ENCODE measurements at places on chromosomes 13 and 19. TPM values are rescaled to one million over a fixed set of nuclear protein-coding genes. Genes with fewer than 3 reads are reported as not detected.

DNA sequence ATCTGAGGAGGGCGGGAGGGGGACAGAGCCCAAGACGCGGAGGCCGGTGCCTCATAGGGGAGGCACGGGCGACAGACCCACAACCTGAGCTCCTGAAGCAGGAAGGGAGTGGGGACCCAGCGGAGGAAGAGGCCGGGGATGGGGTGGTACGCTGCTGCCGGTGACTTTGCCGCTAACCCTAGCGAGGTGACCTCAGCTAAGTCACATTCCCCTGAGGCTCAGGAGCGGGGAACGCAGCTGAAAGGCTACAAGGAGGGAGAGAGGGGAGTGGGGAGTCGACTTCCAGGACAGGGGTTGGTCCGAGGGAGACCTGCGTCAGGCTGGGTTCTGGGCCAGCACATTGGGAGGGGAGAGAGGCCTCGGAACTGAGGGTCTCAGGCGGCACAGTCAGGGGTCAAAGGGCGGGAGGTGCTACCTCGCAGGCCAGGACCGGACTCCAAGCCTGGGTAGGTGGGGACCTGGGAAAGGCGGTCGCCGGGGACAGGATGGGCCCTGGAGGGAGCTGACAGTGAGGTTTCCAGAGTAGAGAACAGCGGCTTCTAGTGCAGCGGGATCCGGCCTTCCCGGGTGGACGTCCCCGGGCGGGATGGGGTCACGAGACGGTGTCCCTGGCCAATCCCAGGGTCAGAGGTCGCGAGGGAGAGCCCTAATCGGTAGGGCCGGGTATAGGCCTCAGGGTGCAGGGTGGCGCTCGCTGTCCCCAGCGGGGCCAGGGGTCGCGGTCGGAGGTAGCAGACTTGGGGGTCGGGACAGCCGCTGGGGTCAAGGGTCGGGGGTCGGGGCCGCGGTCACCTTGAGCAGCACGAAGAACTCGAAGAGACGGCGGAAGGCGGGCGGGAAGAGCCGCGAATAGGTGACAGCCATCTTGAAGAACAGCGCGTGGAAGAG, 699 bp downstream of the TMEM259 start:
- H3K4me1 ChIP-seq, result peaks cover 45% of the 10 kb centered on the region
- no peak for DNase-seq
- H3K36me3 ChIP-seq, result peaks cover 3% of the 10 kb centered on the region
- peak overlapping the region; percentile 83 for H3K27ac ChIP-seq
- no peaks in the 10 kb centered on the region for H3K27me3 ChIP-seq
- H3K4me3 ChIP-seq, result peak overlapping the region; percentile 95

- no peaks in the 10 kb centered on the region for H3K27me3 ChIP-seq
- peaks cover 11% of the 10 kb centered on the region for H3K4me1 ChIP-seq
- H3K36me3 ChIP-seq, result peaks cover 10% of the 10 kb centered on the region
- no peak overlapping the region for H3K4me3 ChIP-seq
These were observed 7.6 kb downstream of the ZNF574 start for GRCh38 chr19:42083537-42083936.

DNA sequence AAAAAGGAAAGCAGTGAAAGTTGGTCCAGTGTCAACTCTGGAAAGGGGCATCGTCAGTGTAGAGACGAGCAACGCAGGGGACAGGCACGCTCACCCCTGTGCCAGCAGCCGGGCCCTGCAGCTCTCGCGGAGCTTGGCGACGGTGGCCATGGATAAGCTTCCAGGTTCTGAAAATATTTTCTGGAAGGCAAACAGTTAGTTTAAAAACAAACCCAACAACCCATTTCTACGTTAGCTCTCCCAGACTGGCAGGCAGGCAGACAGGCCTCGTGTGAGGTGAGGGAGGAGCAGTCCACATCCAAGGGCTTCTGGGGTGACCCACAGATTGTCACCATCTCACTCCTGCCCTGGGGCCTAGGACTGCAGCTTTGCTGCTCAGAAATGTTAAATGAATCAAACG, 27.4 kb downstream of the LAMP1 start:
- H3K27ac ChIP-seq, result no peak overlapping the region
- H3K4me1 ChIP-seq, result no peaks in the 10 kb centered on the region
- no peaks in the 10 kb centered on the region for H3K27me3 ChIP-seq
- H3K36me3 ChIP-seq, result peaks cover 28% of the 10 kb centered on the region
- no peak overlapping the region for H3K4me3 ChIP-seq

GRCh38 chr13:54758795-54759194, 1730.2 kb downstream of the OLFM4 start:
- DNase-seq, result no peak
- H3K4me1 ChIP-seq, result no peaks in the 10 kb centered on the region
- no peaks in the 10 kb centered on the region for H3K27me3 ChIP-seq
- H3K27ac ChIP-seq, result no peak overlapping the region
- no peaks in the 10 kb centered on the region for H3K36me3 ChIP-seq

DNA sequence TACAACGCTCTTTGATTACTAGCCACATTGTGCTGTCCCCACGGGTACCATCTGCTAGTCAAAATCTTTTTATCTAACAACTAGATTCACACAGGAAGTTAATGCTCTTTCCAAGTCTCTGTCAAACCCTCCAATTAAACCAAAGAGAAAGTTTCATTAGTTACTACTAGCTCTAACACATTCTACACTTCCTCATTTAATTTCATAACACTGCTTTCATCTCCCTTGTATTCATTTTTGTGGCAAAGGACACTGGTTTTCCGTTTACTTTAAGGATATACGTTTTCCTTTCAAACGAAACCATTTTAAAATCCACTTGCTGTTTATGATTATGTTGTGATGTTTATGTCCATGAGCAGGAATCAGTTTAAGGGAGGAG, 5.3 kb downstream of the DYRK1B start:
- H3K27ac ChIP-seq, result no peak overlapping the region
- peaks cover 32% of the 10 kb centered on the region for H3K36me3 ChIP-seq
- peaks cover 20% of the 10 kb centered on the region for H3K4me1 ChIP-seq

DNA sequence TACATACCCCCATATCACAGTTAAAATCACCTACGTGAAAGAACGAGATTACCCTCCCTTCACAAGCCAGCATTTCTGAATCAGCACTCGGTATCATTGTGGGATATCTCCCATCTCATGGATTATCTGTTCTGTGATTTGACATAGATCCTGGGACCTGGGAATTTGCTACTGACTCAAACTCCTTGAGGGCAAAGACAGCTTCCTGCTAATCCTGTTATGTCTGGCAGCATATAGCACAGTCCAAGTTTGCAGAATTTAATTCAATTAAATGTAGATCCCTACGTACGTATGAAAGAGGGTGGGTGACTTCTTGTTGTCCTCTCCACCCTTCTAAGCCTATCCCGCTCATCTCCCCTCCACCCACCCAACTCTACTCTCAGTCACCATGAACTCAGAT, 476.5 kb downstream of the KLF5 start:
- H3K27me3 ChIP-seq, result no peaks in the 10 kb centered on the region
- H3K36me3 ChIP-seq, result no peaks in the 10 kb centered on the region
- no peak overlapping the region for H3K4me3 ChIP-seq
- no peak overlapping the region for H3K27ac ChIP-seq
- H3K4me1 ChIP-seq, result no peaks in the 10 kb centered on the region
- no peak for DNase-seq

Gene ZNF28
- total RNA-seq, result 8.9 TPM

GRCh38 chr13:38667526-38668109, 19.3 kb upstream of the FREM2 start:
- H3K27ac ChIP-seq, result no peak overlapping the region
- no peak for DNase-seq
- no peaks in the 10 kb centered on the region for H3K4me1 ChIP-seq
- H3K27me3 ChIP-seq, result peaks cover 14% of the 10 kb centered on the region
- H3K4me3 ChIP-seq, result no peak overlapping the region
- no peaks in the 10 kb centered on the region for H3K36me3 ChIP-seq

DNA sequence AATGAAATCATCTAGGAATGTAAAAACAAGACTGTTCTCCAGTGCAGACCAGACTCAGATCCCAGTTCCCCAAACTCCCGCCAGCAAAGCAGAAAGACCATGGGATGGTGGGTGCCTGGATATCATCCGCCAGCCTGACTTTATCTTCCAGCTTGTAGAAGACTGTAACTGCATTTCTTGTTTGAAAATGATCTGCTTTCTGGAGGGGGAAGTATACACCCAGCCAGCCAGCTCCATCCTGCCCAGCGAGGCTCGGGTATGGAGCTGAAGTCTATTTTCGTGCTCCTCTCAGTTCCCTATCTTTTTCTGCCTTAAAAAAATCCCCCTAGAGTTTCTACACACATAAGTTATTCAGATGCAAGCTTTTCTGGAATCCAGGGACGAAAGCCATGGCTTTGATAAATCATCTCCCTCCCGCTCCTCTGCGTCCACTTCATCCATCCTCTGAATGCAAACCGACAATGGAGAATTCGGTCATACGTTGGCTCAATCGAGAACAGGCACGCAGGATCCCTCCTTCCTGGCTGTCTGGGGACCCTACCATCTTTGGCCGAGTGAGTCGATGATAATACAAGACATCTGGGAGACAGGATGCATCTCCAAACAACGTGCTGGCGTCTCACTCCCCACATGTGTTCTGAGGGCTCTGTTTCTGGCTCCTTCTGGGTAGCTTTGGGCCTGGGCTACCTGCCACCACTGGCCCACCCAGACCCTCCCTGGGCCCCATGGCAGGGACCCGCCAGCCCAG, 31.2 kb downstream of the CEBPG start:
- H3K36me3 ChIP-seq, result no peaks in the 10 kb centered on the region
- H3K4me1 ChIP-seq, result no peaks in the 10 kb centered on the region
- H3K27me3 ChIP-seq, result no peaks in the 10 kb centered on the region

Gene KIR3DL1
- total RNA-seq, result not detected

- H3K4me3 ChIP-seq, result no peak overlapping the region
- H3K27me3 ChIP-seq, result no peaks in the 10 kb centered on the region
- H3K4me1 ChIP-seq, result peaks cover 7% of the 10 kb centered on the region
- DNase-seq, result no peak
These were observed 240.9 kb upstream of the SERP2 start for GRCh38 chr13:44132710-44133109.

Gene MEIOSIN
- not detected for total RNA-seq

Gene FFAR1
- total RNA-seq, result not detected

Gene MEF2B
- 4.6 TPM for total RNA-seq

DNA sequence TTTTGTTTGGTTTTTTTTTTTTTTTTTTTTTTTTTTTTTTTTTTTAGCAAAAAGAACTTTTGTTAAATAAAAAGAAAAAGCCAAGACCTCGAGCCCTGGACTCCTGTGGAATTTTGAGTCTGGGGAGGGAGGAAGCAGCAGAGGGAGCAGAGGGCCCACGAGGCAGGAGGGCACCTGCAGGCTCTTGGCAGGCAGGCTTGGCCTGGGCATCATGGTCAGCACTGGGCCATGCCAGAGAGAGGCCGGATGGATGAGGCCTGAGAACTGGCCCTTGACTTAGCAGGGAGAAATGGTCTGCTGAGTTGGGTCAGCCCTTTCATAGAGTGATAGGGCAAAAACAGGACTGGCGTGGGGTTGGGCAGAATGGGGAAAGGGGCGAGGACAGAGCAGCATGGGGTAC, 100.4 kb downstream of the GPR12 start:
- no peaks in the 10 kb centered on the region for H3K36me3 ChIP-seq
- H3K27me3 ChIP-seq, result peaks cover 19% of the 10 kb centered on the region
- H3K4me1 ChIP-seq, result no peaks in the 10 kb centered on the region
- DNase-seq, result no peak
- H3K27ac ChIP-seq, result no peak overlapping the region
- no peak overlapping the region for H3K4me3 ChIP-seq

Gene ZNF723
- total RNA-seq, result not detected

Gene C19orf67
- total RNA-seq, result not detected

Gene SHC2
- not detected for total RNA-seq

- DNase-seq, result peak; percentile 75
- peaks cover 13% of the 10 kb centered on the region for H3K36me3 ChIP-seq
- H3K4me1 ChIP-seq, result peaks cover 59% of the 10 kb centered on the region
- H3K27me3 ChIP-seq, result no peaks in the 10 kb centered on the region
- H3K27ac ChIP-seq, result peak within 1 kb of the TSS; percentile 96
- H3K4me3 ChIP-seq, result peak within 1 kb of the TSS; percentile 82
These were observed at the start of gene ARHGEF18 for GRCh38 chr19:7348587-7349230. ARHGEF18 (plus strand) TSS chr19:7348937; CDS start chr19:7362891, 13,954 bp downstream.

Gene PLK5
- not detected for total RNA-seq

DNA sequence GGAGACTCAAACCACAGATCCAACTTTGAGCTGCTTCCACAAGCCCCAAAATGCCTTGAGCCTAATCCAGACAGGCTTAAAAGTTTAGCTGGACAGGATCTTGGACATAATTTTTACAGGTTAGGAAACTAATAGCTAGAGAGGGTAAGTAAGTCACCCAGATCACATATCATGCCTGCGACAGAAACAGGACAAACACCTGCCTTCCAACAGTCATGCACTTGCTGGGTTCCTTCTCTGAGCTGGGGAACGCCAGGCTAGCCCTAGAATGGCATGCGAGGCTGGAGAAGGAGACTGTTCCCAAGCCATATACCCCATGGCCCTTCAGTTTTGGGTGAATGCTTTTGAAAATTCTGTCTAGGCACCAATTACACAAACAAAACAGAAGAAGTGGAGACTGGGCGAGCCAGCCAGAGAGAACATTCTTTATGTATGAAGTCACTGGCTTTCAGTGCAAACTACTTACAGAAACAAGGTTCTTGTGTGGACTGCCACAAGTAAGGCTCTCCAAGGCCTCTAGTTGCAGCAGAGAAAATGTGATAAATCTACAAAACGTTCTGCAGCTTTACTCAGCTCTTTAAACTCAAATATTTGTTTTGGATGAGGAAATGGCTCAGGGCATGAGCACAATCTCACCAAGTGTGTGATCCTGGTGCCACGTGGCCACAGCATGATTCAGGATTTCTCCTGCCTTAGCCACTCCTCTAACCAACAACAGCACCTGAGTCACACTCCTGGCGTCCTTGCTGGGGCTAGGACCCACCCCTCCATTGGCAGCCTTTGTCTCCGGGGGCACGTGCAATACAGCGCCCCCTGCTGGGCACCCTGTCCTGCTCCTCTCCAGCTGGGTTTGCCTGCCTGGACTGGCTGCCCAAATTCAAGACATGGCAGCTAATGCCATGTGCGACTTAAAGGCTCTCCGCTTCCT, 73.4 kb upstream of the UBL3 start:
- H3K27ac ChIP-seq, result no peak overlapping the region
- peaks cover 19% of the 10 kb centered on the region for H3K4me1 ChIP-seq
- no peaks in the 10 kb centered on the region for H3K36me3 ChIP-seq
- no peak overlapping the region for H3K4me3 ChIP-seq
- no peaks in the 10 kb centered on the region for H3K27me3 ChIP-seq

GRCh38 chr19:17614476-17614875, 59.0 kb downstream of the COLGALT1 start:
- no peaks in the 10 kb centered on the region for H3K36me3 ChIP-seq
- H3K4me1 ChIP-seq, result peaks cover 8% of the 10 kb centered on the region
- H3K27ac ChIP-seq, result no peak overlapping the region
- H3K27me3 ChIP-seq, result peaks cover 31% of the 10 kb centered on the region

Gene PLPP2
- total RNA-seq, result 0.41 TPM

Gene ZNF571
- total RNA-seq, result 2.8 TPM

Gene CYP2F1
- not detected for total RNA-seq

Data from activated naive CD4-positive, alpha-beta T cell treated with anti-CD3 and anti-CD28 coated beads for 36 hours (primary cell).